Activated CD8-positive, alpha-beta memory T cell treated with anti-CD3 and anti-CD28 coated beads, Interleukin-2, amount 10 ng/mL, durations not matched to agents 7 days and 5 days (primary cell): ENCODE measurements at places on chromosomes 11 and 22. TPM values are rescaled to one million over a fixed set of nuclear protein-coding genes. Genes with fewer than 3 reads are reported as not detected.
A peak's percentile ranks its signal among the peaks of the same experiment; 100 is the strongest.

- DNase-seq = no peak
Observed at GRCh38 chr11:2177076-2177475, 5.5 kb upstream of the TH start.

GRCh38 chr11:128835741-128836430 lies 31.2 kb downstream of the KCNJ1 start:
- no peak for DNase-seq

DNA sequence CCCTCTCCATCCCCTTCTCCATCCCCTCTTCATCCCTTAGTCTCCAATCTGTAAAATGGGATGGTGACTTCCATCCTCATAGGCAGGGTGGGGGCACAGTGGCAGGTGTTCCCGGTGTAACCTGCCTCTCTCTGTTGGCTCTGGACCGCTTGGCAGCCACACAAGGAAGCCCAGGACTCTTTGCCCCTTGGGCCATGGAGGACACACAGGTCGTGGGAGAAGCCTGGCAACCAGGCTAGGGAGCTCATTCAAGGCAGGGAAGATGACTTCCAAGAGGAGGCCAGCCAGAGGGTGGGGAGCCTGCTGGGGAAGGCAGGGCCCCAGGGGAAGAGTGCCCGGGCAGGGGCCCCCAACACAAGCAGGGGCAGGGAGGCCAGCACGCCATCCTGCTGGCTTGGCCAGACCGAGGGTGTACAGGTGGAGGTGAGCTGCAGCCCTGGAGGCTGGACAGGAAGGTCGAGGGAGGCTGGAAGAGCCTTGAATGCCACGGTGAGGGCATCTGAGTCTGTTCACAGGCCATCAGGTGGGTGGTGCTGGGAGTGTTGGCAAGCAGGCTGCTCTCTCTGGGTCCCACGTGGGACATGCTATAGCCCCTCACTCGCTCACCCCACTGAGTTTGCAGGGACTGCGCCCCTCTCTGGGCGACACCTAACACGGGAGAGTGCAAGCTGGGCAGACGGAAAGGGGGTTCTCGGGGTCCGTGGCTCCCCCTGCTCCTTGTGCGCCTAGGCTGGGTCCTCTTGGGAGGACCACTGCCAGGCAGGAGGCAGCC lies 15.5 kb upstream of the CTSD start:
- no peak for DNase-seq

GRCh38 chr11:45258982-45259530 lies 27.1 kb downstream of the SYT13 start:
- no peak for DNase-seq

DNA sequence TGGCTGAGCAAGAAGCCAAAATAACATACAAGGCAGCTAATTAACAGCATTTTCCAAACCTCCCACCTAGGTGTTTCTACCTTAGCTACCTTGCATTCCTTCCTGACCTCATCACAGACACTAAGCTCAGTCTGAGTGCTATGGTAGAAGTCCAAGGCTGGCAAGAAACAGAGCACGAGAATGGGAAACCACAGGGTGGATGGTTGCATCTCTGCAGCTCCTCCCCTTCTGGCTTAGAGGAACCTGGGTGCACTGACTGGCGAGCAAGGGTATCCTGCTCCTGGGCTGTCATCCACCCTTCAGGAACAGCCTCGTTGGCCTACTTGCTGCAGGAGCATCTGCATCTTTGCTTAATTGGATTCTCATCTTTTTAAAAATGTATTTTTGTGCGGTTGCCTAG lies 73.1 kb upstream of the KIRREL3 start:
- no peak for DNase-seq

- no peak for DNase-seq
Observed at GRCh38 chr11:132872211-132872610, 660.1 kb downstream of the OPCML start.

GRCh38 chr11:107621081-107621480 lies 30.1 kb downstream of the ELMOD1 start:
- DNase-seq = no peak

- DNase-seq = no peak
Observed at GRCh38 chr22:24728790-24729637, 45.5 kb downstream of the PIWIL3 start.

DNA sequence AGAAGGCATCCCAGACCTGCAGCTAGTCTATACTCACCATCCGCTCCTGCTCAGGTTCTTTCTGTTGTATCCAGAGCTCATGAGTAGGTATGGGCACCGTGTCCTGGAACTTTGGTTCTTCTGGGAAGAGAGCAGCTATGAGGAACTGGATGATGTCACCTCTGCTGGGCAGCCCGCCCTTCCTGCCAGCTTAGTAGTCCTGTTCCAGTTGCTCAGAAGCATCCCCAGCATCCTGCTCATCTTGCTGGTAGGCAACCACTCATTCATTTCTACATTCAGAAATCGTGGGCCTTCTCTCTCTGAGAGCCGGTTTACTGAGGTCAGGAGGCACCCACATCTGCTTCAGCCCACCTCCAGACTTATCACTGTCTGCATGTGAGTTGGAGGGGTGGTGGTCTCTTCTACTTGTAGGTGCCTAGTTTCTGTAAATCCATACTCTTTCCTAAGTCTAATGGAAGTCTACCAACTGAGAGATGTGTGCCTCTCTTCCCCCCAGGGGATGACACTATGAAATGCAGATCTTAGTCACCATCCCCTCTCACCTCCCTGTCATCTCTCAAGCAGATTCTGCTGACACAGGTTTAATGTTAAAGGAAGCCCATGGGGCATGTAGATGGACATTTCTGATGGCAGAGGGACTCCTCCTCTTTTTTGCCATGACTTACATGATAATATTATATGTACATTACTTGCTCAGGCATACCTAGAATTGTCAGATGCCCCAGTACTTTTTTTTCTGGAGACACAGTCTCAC lies 29.6 kb upstream of the CCDC134 start:
- DNase-seq = no peak

DNA sequence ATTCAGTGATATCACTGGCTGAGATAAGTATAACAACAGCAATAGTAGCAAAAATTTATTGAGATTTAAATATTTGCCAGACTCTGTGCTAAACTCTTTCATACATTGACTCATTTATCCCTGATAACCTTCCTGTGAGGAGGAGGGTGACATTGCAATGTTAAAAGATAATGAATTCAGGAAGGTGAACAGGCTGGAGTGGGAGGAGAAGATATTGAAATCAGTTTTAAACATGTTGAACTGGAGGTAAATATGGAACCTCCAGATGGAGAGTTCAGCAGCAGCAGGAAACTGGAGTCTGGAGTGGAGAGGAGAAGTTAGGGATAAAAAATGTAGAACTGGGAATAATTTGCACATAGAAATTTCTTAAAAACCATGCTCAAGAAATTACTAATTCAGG lies 142.0 kb upstream of the FAT3 start:
- DNase-seq = no peak

GRCh38 chr22:44578110-44578457 lies 80.1 kb upstream of the RTL6 start:
- DNase-seq = no peak

GRCh38 chr11:71203681-71204080 lies 48.7 kb downstream of the SHANK2 start:
- no peak for DNase-seq

- DNase-seq = no peak
Observed at GRCh38 chr11:65445101-65445603, 22.6 kb downstream of the NEAT1 start.

DNA sequence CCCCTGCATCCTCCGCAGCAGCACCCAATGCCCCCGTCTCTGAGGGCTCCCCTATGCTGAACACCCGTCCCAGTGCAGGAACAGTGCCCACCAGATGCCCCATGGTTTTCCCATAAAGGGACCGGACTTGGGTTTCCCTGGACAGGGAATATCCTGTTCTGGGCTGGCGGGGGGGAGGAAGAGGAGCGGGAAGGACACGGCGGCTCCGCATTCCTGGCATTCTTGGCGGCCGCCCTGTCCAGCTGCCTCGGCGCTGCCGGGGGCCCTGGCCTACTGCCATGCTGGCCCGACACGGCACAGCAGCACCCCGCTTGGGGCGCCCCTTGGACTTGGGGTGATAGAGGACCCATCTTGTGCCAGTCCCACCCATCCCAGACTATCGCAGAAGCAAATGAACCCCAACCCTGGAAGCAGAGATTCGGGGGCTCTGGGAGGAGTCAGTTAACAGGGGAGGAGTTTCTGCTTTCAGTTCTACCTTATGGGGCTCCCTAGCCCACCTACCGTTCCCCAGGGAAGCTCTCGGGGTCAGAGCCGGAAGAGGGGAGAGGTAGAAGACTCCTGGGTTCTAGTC lies 23.7 kb upstream of the CBX7 start:
- DNase-seq = no peak

GRCh38 chr11:11568651-11569229 lies 53.1 kb downstream of the GALNT18 start:
- peak; percentile 44 for DNase-seq

GRCh38 chr11:111574373-111575225 lies 27.6 kb upstream of the SIK2 start:
- DNase-seq = no peak

GRCh38 chr22:27851974-27852746 lies 50.6 kb upstream of the MN1 start:
- DNase-seq = no peak

DNA sequence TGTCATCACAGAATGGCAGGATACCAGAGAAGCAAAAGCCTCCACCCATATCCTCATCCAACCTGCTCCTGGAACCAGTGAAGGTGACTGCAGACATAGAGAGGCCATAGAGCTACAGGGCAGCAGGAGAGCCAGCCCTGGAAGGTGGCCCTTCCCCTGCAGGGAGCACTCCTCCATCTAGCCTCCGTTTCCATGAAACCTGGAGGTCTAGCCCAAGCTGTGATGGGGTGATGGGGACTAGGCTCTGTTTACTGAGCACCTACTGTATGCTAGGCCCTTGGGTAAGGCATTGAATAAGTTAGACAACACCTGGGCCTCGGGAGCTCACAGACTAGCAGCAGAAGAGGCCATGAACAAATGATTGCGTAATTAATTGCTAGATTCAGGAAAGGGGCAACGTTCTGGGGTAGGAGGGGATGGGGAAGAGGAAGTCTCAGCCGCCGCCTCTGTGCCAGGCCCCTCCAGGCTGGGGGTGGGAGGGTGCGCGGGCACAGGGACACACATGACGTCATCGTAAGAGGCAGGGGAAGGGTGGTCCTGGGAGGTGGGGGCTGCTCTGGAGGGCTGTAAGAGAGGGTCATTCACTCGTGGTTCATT lies 784 bp upstream of the SYNGR1 start:
- no peak for DNase-seq

DNA sequence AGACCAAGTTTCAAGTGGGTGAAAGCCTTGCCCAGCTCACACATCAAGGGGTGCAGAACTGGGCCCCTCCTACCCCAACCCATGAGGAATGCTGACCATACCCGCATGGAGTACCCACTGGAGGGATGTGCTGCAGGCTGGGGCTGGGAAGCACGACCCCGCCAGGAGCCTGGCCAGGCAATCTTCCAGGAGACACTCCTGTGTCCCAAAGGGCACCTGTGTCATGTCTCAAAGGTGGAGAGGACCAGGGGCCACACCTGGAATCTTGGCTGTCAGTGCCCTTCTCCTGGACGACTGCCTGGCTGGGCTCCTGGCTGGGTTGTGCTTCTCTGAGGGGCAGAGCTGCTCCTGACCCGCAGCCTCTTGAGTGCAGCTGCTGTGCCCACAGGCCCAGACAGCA lies 6.7 kb downstream of the ARAP1 start:
- DNase-seq = no peak

GRCh38 chr11:31921081-31921480 lies 110.0 kb upstream of the PAX6 start:
- no peak for DNase-seq

The OR51A4 gene
- total RNA-seq = not detected

The DEFB108B gene
- not detected for total RNA-seq

The CDC42BPG gene
- 0.50 TPM for total RNA-seq

The HORMAD2 gene
- total RNA-seq = 0.09 TPM

The DGKZ gene
- total RNA-seq = 132 TPM

The OSBPL5 gene
- 2.6 TPM for total RNA-seq

The UBQLN3 gene
- total RNA-seq = 0.12 TPM

The C11orf86 gene
- total RNA-seq = not detected
